Activated CD4-positive, alpha-beta T cell treated with anti-CD3 and anti-CD28 coated beads for 36 hours (primary cell): ENCODE measurements at places on chromosomes 11 and 22.

GRCh38 chr11:96652516-96652915, 262.7 kb downstream of the JRKL start:
- DNase-seq: no peak

- DNase-seq: no peak
Observed at GRCh38 chr11:122202161-122202950, 86.3 kb upstream of the BLID start.

DNA sequence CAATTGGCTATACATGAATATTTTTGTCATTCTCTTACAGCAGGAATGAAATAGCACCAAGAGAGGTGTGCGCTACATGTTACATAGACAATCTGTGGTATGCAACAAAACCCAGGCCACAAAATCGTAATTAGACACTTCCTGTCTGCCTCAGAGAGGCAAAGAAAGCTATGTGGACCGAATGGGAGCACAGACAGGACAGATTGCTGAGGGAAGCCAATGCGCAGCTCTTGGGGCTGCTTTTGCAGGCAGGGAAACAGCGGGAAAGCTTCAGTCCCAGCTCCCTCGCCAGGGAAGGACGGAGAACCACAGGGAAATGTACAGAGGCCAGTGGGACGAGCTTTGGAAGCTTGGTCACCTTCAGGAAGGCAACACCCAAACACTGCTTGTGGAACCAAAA, 40.9 kb downstream of the SERPINH1 start:
- DNase-seq: no peak

DNA sequence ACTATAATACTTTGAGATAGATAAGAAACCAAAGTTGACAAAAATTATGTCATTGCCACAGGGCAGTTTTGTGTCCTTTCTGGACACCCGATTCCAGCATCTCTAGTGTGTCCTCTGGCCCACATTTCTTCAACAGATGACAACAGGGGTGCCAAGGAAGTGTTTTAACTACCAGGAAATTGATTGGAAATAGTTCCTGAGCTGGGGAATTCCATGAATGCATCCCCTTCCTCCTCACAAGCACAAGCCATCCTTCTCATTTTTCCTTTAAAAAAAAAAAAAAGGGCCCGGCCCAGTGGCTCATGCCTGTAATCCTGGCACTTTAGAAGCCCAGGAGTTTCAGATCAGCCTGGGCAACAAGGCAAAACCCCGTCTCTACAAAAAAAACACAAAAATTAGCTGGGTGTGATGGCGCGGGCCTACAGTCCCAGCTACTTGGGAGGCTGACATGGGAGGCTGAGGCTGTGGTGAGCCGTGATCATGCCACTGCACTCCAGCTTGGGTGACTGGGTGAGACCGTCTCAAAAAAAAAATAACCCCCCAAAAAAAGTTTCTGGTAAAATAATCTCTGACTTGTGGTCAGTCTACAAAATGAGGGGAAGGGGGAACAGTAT, 797 bp upstream of the B3GAT3 start:
- DNase-seq: no peak

DNA sequence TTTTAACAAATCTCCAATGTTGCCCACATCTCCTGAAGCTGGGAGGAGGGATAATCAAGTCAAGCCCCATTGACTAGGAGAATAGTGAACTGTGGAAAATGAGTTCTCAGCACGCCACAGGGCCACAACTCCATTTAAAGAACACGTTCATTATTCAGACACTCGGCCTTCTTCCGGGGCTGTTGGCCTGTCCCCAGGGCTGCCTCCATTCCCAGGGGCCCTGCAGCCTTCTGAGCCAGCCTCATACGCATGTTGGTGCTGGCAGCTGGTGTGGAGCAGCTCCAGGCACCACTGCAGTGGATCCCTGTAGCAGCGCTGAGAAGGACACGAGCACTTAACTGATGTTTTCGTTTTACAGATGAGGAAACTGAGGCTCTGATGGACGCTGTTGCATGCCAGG, 87.5 kb upstream of the RCN1 start:
- no peak for DNase-seq

GRCh38 chr11:66492161-66492865, 12.1 kb downstream of the DPP3 start:
- no peak for DNase-seq

DNA sequence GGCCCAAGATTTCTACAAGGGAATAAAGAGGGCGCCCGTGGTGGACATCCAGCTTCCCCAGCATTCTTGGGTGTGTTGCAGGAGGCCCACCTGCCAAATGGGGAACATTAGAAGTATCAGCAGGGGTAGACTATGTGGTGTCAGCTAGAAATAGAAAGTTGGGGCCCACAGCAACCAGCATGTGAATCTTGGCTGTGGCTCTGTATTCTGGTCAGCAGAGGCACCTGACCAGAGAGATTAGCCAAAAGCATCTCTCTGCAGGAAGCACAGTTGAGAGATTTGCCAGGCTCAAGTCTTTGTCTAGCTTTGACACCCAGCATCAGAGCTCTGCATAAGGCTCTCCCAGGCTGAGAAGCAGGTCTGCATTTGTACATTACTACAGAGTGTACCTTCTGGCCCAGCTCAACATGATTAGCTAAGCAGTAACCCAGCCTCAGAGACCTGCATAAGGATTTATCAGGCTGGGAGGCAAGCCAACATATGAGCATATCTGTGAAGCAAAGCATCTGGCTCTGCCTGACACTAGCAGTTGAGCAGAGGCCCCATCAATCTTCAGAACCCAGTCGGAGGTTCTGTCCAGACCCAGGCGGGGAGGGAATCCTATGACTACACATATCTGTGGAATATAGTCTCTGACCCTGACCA, 79.9 kb downstream of the MS4A13 start:
- no peak for DNase-seq

- no peak for DNase-seq
Observed at GRCh38 chr11:12263141-12263693, 114.2 kb upstream of the PARVA start.

- DNase-seq: no peak
Observed at GRCh38 chr22:16721961-16722360, 103.2 kb downstream of the XKR3 start.

- DNase-seq: no peak
Observed at GRCh38 chr11:13494051-13494450, 1.7 kb downstream of the PTH start.

DNA sequence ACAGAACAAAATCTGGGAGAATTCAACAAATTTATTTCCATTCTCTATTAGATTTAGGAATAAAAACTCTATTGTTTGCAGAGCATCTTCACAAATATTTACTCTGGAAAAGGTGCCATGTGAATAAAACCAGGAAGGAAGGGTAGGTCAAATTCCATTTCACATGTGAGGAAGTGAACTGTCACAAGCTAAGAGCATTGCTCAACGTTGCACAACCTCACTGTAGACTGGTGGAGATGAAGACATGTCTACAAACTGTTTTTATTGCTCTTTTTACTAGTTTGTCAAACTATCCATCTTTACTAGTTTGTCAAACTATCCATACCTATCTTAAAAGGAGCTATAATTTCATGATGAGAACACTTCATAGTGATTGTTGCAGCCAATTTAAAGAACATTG, 236.4 kb downstream of the CNTN5 start:
- no peak for DNase-seq

DNA sequence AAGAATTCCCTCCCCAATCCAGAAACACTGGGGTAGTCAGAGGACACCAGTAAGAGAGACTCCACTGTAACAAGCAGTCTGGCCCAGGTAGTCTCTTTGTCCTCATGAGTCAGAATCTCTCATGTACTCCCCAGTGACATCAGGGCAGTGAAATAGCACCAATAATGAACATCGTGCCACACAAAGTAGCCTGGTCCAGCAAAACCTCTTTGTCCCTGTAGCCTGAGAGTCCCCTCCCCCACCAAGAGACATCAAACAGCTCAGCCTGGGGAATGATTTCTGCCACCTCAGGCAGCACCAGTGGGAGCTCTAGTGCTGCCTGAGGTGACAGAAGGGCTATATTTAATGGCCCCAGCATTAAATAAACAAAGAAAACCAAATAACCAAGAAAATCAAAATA, 88.1 kb downstream of the SBF2 start:
- no peak for DNase-seq

GRCh38 chr11:57459164-57460021, 935 bp upstream of the RTN4RL2 start:
- peak; percentile 62 for DNase-seq

DNA sequence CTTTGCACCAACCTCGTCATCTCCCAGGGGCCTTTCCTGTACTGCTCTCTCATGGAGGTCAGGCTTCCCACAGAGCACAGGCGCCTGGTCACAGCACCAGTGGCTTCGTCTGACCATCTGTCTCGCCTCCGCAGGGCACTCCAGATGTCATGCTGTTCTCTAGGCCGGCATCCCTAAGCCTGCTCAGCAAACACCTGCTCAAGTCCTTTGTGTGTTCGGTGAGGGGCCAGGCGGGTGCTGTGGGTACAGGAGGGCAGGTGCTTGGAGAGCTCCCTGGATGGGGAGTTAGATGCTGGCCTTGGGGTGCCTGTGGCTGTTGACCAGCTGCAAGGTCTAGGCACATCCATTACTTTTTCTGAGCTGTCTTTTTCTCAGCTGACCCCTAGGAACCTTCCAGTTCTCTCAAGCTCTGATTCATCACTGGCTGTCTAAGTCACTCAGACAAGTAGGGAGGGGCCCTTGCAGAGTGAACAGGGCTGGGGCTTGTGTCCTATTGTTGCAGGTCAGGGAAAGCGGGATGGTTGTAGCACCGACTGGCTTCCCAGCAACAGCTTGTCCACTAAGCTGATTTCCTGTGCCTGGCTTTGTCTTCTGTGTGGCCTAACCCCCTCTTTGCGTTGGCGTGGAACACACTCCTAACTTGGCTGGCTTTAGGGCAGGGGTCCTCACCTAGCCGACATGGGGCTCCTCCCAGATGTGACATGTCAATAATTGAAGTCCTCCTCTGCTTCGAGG, 9.2 kb downstream of the CLDN5 start:
- DNase-seq: no peak

DNA sequence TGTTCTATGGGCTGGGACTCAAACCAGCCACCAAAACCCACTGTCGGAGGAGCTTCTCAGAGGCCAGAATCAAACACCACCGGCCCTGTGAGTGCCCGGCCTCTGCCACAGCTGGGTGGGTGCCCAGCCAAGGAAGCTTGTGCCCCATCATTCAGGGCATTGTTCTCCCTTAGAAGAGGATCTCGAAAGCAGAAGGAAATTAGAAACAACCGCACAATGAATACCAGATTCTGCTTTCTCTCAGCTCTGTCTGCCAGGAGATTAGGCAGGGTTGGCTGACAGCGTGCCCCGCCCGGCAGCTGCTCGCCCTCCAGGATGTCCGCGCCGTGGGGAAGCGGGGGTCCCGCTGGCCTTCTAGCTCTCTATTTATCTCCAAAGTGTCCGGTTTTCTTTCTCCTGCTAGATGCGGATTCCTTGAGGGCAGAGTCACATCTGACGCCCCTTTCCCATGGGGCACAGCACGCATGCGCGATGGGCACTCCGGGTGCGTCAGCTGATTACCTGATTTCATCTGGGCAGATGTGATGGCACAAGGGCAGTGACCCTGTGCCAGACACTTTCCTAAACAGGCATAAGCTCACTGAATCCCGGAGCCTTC, 25.5 kb downstream of the SCGB1A1 start:
- peak; percentile 72 for DNase-seq

DNA sequence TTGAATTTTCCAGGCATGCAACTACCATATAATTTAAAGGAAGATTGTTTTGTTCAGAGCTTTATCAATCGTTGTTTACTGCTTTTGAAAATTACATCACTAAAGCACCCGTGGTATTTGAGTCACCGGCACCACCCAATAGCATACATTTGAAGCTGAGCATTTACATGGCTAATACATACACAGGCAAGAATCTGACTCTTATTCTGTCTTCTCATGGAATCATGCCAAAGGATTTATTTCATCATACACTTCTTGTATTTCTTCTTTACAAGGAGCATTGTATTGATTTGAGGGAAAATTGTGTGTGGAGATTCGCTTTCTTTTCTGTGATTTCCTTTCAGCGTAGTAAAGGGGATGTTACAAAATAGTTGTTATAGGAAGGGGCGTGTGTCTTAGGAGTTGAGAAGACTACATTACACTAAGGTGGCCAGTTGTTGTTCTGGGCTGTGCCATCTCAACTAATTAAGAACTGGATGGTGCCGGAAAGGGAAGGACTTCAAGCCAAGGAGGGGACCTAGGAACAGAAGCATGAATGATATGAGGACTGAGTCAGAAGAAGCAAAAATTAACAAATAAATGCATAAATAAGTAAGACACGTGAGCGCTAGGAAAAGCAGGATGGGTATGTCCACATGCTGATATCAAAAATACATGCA, 12.9 kb upstream of the CD3E start:
- DNase-seq: no peak

- DNase-seq: peak; percentile 72
Observed at GRCh38 chr22:46576556-46577367, 39.3 kb upstream of the CELSR1 start.

- DNase-seq: peak; percentile 58
Observed at GRCh38 chr11:66291706-66292542, at the start of gene TMEM151A. Gene TMEM151A, plus strand, starts transcription at chr11:66291894. Its CDS starts 120 bp downstream, at chr11:66292014.

GRCh38 chr11:123718469-123718868, 23.0 kb downstream of the ZNF202 start:
- no peak for DNase-seq

- no peak for DNase-seq
Observed at GRCh38 chr11:72038491-72038890, 39.8 kb downstream of the IL18BP start.

GRCh38 chr22:47573141-47573540, 810.7 kb downstream of the TBC1D22A start:
- no peak for DNase-seq

DNA sequence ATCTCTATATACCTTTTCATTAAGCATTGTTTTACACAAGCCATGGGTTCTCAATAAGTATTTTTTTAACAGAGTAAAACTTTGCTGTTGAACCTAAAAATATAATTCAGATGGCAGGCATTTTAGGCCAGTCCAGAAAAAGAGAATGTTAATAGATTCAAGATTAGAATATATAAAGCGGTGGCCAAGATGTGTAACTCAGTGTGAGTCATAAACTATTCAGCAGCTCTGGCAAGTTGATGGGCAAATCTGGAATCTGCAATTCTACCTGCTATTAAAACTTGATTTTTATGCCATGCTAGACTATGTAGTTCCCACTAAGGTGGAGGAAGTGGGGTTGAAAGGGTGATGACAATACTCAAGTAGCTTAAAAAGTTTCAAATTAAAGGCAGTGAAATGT, 45.4 kb downstream of the CASP12 start:
- DNase-seq: no peak

- DNase-seq: peak; percentile 6
Observed at GRCh38 chr11:79018371-79018849, 422.4 kb downstream of the TENM4 start.

DNA sequence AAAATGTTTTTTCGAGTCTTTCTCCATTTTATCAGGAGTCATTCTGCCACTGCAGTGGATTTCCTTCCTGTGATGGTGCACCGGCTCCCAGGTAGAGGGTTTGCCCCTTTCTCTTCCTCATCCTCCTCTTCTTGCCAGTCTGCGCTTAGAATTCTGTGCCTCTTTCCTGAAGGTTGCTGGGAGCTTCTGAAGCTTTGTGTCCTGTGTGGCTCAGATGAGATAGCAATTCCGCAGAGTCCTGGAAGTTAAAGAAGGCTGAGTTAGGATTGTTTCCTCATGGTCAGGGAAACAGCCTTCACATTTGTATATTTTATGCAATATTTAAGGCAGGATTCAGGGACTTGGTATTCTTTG, 264 bp downstream of the BCO2 start:
- no peak for DNase-seq

- no peak for DNase-seq
Observed at GRCh38 chr11:73412308-73412707, 36.1 kb downstream of the RELT start.
